ENCODE measurements at places on chromosomes 6 and 20.

DNA sequence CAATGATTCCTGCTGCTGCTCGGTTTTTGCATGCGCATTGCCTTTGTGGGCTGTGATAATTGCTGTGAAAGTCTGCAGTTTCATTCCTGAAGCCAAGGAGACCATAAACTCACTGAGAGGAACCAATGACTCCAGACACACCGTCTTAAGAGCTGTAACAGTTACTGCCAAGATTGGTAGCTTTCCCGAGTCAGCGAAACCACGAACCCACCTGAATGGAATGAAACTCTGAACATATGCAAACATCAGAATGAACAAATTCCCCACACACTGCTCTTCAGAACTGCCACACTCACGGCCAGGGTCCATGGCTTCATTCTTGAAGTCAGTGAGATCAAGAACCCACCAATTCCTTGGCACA, 37.7 kb downstream of the TRIM27 start:
- DNase-seq, result no peak

GRCh38 chr20:24756292-24757025, 192.6 kb upstream of the CST7 start:
- DNase-seq, result no peak

- DNase-seq, result no peak
Observed at GRCh38 chr6:98927534-98927933, 20.2 kb downstream of the FBXL4 start.

GRCh38 chr6:1436334-1437306, 47.2 kb downstream of the FOXF2 start:
- peak; percentile 40 for DNase-seq

- no peak for DNase-seq
Observed at GRCh38 chr20:37234254-37234581, 27.4 kb downstream of the GHRH start.

DNA sequence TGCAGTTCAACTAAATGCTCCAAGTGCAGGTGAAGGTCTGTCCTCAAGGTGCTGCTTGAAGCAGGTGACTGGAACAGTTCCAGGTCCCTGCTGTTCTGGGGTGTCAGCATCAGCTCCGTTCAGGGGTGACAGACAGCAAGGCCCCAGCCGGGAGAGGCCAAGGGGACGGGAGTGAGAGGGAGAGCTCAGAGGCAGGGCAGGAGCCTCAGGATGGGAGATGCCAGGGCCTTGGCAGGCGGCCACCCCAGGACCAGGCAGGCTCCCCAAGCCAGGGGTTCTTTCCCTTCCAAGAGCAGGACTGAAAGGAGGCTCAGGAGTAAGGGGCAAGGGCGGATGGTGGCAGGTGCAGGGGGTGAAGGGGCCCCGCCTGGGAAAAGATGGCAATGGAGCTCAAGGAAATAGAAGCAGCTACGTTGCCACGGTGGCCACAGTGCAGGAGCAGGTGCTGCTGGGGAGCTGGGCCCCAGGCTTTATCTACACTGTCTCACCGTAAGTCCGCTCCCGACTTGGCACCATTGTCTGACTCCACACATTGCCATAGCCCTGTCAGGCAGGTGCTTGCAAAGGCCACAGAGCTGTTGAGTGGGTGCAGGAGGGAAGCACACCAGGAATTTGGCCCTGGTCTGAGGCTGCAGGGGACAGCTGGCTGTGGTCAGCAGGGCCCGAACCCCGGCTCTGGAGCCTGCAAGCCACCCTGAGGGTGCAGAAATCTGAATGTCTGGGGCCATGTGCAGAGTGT, 43.1 kb downstream of the ERMARD start:
- DNase-seq, result no peak

GRCh38 chr6:103277936-103278335, 1581.8 kb downstream of the HACE1 start:
- no peak for DNase-seq

- no peak for DNase-seq
Observed at GRCh38 chr6:55574556-55574955, 4.4 kb downstream of the HMGCLL1 start.

DNA sequence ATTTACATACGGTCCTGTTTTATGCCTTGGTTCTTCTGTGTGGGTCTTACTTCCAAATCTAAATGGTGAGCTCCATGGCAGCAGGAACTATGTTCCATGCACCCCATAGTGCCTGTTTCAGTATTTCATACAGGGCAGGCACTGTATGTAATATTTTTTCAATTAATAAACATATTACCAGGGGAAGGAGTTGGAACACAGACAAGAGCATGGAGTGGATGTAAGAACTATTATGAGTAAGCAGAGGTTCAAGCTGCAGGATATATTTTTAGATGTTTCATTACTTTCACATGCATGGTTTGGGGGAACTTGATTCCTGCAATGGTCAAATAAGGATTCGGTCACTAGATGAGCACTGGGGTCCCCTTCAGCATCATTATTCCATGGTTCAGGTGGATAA, 108.3 kb downstream of the KIF13A start:
- no peak for DNase-seq

GRCh38 chr6:1113916-1114540, 197.9 kb upstream of the FOXQ1 start:
- DNase-seq, result no peak

- peak; percentile 78 for DNase-seq
Observed at GRCh38 chr6:144149894-144150709, at the start of gene STX11. STX11 (plus strand) TSS chr6:144150517; CDS start chr6:144186628, 36,111 bp downstream.

DNA sequence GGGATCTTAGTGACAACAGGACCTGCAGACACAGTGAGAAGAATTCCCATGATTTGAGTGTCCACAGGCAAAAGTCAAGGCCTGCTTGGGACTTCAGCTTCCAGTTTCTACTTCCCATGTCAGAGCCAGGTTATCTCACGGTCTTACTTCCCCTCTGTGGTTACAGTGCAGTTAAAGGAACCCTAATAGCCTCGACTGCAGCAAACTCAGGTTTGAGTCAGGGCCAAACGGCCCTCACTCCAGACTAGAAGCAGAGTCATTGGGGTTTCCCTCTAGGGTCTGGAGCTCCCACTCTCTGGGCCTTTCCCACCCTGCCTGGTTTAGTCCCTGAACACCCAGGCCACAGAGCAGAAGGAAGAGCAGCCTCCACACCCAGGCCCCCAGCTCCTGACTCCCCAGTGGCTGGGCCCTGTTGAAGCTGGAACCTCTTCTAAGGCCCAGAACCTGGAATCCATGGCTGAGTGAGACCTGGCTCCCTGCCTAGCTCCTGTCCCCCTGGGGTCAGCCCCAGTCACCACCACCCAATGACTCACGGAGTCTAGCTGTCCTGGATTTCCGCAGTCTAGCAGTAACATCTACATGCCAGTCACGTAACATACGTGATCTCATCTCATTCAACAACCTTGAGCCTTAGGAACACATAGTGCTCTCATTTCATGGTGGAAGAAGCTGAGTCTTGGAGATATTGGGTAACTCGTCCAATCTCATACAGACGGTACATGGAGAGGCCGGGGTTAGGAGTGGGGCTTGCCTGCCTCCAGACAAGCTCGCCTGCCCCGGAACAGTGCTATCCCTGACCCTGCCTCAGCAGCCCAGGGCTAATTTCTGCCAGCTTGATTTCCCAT, 9.2 kb upstream of the GHRH start:
- DNase-seq, result peak; percentile 10

GRCh38 chr20:22696759-22697158, 112.4 kb upstream of the FOXA2 start:
- no peak for DNase-seq

GRCh38 chr6:90212274-90212673, 84.4 kb downstream of the BACH2 start:
- no peak for DNase-seq

DNA sequence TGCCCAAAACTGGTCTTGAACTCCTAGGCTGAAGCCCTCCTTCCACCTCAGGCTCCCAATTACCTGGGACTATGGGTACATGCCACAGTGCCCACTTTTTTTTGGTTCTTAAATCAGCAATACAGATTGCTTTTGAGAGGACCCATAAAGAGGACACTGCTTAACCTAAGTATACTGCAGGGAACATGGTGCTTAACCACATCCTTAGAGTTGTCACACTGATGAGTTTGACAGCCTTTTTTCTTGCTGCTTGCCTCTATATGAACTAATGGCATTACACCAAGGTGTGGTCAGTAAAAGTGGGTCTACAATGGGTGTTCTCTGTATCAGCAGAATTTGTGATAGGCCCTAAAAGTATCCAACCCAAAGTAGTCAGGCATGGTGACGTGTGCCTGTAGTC, 7.2 kb upstream of the SLC35D3 start:
- no peak for DNase-seq

GRCh38 chr20:44610313-44610962, 28.1 kb downstream of the PKIG start:
- peak; percentile 22 for DNase-seq

- DNase-seq, result no peak
Observed at GRCh38 chr20:10481676-10482075, 46.6 kb downstream of the SLX4IP start.

DNA sequence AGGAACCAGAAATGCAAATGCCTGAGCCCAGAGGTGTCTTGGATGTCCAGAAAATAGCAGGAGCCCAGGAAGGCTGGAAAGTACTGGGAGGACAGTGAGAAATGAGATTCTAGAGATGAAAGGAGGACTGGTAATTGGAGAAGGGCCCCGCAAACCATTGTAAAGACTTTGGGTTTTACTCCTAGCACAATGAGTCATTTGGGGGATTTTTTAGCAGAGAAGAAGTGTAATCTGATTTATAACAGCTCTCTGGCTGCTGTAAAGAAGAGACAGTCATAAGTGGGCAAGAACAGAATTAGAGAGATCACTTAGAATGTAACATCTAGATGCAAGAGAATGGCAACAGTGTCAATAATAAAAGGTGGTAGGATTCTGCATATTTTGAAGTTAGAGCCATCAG, 40.2 kb downstream of the SLC35F1 start:
- DNase-seq, result no peak

- no peak for DNase-seq
Observed at GRCh38 chr6:40325041-40325440, 262.1 kb downstream of the LRFN2 start.

DNA sequence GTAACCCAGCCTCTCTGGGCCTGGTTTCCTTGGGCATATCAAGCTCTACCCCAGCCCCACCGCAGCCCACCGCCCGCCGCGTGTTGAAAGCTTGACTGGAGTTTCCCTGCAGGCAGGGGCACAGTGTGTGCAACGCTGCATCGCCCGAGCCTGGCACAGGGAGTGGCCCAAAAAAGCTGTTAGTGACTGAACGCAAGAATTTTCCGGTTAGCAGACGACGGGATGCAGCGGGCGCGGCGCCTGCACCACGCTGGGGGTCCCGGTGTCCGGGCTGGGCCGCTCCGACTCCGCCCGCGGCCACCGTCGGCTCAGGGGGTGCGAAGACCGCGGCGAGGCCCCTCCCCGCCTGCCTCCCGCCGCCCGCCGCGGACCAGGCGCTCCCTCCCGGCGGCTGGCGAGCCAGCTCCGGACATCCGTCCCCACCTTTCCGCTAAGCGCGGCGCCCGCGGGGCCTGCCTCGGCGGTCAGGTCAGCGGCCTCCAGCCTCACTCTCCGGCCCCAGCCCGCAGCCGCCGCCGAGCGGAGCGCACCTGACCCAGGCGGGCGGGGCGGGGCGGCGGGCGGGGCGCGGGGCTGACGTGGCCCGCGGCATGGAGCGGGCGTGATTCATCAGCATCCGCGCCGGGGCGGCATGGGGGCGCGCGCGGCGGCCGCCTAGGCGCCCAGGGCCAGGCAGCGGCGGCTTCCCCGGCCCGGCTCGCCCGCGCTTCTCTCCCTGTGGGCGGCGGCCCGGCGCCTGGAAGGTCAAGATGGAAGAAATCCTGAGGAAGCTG, at the start of gene ARFGEF3:
ARFGEF3 (plus strand) TSS at position 602 of the 773 bp plus-strand sequence; CDS start at position 750, 148 bp downstream.
- peak; percentile 37 for DNase-seq

GRCh38 chr20:60751826-60752225, 500.2 kb upstream of the CDH4 start:
- no peak for DNase-seq

DNA sequence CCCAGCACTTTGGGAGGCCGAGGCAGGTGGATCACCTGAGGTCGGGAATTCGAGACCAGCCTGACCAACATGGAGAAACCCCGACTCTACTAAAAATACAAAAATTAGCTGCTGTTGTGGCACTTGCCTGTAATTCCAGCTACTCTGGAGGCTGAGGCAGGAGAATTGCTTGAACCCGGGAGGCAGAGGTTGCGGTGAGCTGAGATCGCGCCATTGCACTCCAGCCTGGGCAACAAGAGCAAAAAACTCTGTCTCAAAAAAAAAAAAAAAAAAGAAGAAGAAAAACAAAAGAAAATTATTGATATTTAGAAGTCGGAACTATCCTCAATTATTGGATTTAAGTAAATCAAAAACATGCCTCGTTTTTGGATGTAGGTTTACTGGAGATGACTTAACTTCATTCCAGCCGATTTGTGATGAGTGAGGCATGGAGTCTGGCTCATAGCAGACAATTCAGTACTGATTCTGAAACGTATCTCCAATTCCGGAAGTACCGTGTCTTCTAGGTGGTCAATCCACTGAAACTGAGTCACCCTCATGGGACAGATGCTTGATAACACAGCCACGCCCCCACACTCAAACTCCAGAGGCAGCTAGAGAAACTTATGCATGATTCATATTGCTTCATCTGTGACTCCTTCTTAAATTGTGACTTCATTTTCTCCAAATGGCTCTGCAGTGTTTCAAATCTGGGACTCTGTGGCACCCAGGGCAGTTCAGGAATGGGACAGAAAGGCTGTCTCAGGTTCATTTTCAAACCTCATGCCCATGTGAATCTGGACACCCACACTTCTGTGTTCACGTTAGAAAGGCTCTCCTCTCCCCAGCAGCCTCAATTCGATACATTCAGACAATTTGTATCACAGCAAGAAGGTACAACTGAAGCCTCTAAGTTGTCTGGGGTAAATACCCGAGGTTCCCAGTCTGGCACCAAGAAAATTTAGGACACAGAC, 110.4 kb upstream of the ARMC2 start:
- DNase-seq, result no peak

DNA sequence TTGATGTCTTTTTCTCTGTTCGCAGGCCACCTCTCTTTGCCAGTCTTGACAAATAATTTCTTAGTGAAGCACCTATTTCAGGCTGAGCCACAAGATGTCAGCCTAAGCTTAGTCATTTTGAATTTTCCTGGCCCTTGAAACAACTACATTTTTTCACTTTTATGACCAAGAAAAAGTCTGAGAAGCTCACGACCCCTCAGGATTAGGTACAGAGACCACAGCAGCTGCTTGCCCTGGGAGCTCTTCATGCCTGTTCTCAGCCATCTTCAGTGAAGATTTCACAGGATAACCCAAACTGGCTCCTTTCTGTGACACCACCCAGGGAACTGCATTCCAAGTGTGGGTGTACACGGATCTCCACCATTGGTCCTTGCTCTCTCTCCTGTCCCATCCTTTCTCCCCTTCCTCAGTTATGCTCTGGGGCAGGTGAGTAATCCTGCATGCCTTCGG, 38.4 kb upstream of the SPTLC3 start:
- DNase-seq, result no peak

- no peak for DNase-seq
Observed at GRCh38 chr6:15326067-15326614, 80.3 kb downstream of the JARID2 start.

DNA sequence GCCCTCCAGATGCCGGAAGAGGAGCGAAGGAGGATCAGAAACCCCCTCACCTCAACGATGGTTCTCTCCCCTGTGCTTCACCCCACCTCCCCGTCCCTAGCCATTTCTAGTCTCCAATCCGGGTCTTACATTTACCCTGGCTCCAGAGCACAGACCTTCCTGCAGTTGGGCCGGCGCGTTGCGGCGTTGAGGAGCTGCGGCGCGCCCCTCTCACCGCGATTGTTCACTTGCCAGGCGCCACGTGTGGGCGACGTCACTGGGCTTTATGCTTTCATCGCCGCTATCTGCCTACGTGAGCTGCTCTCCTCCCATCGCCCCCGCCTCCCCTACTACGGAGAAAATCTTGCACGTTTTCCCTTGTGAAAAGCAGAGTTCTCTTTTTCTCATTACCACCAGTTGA, at the start of gene CRISP2:
CRISP2 (minus strand) TSS at position 198 of the 400 bp plus-strand sequence. CDS start 4,347 bp downstream, outside the sequence.
- DNase-seq, result no peak

- no peak for DNase-seq
Observed at GRCh38 chr6:44656691-44657090, 269.2 kb downstream of the CDC5L start.

Data from CD4-positive, alpha-beta T cell treated with Interleukin-15 for 4 hours (primary cell).